ENCODE measurements at places on chromosomes 6 and 20. TPM values are rescaled to one million over a fixed set of nuclear protein-coding genes. Genes with fewer than 3 reads are reported as not detected.

DNA sequence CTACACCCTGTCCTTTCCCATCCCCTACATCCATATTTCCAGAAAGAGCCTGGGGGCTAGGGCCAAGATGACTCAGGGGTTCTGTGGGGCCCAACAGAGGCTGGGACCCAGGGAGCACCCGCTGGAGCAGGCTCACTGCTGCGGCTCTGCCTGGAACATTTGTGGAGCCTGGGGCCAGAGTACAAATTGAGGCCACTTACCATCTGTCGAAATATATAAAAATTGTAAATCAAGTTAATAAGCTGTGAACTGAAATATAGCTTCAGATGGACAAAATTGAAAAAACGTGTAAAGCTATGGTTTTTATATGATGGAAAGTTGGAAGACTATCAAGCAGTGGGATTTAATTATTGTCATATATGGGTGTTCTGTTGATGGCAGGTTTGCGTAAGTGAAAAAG, 82.9 kb upstream of the ATXN1 start:
- DNase-seq: no peak

GRCh38 chr20:57187068-57187634, 79.3 kb downstream of the BMP7 start:
- no peak for DNase-seq

GRCh38 chr6:16511040-16511660, 250.1 kb downstream of the ATXN1 start:
- DNase-seq: peak; percentile 65

- DNase-seq: peak; percentile 58
These were observed 681 bp downstream of the DIDO1 start for GRCh38 chr20:62925420-62926228.

- no peak for DNase-seq
These were observed 30.4 kb upstream of the PREX1 start for GRCh38 chr20:48858075-48858790.

- DNase-seq: no peak
These were observed 48.9 kb upstream of the EPHA7 start for GRCh38 chr6:93468291-93468690.

- no peak for DNase-seq
These were observed 11.3 kb downstream of the NPEPL1 start for GRCh38 chr20:58703765-58704371.

GRCh38 chr20:30286157-30286556, 971.3 kb upstream of the DEFB115 start:
- DNase-seq: no peak

DNA sequence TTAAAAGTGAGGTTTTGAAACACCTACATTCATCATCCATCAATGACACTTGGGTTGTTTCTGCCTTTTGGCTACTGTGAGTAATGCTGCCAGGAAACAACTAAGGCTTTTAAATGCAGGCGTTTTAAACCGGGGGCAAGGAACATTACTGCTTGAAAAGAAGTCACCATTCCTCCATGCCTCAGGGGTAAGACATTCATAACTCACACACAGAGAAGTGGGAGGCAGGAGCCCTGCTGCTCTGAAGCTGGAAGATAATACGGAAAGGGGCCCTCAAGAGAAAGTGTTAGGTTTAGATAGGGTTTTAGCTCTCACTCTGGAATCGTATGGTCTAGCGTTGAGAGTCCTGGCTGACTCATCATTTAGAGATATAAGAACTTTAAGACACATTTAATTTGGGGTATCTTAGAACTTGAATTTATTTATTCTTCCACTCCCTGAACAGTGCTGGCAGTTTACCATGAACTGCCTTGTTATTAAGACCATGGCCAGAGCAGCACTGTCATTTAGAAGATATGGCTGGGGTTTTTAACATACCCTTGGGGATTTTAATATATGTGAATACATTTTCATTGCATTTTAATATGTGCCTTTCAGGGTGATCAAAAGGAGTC, 1.8 kb downstream of the TUBB1 start:
- DNase-seq: no peak

- no peak for DNase-seq
These were observed 70.7 kb downstream of the SOBP start for GRCh38 chr6:107560657-107561056.

GRCh38 chr6:7468382-7469081, 72.9 kb upstream of the DSP start:
- DNase-seq: peak; percentile 60

DNA sequence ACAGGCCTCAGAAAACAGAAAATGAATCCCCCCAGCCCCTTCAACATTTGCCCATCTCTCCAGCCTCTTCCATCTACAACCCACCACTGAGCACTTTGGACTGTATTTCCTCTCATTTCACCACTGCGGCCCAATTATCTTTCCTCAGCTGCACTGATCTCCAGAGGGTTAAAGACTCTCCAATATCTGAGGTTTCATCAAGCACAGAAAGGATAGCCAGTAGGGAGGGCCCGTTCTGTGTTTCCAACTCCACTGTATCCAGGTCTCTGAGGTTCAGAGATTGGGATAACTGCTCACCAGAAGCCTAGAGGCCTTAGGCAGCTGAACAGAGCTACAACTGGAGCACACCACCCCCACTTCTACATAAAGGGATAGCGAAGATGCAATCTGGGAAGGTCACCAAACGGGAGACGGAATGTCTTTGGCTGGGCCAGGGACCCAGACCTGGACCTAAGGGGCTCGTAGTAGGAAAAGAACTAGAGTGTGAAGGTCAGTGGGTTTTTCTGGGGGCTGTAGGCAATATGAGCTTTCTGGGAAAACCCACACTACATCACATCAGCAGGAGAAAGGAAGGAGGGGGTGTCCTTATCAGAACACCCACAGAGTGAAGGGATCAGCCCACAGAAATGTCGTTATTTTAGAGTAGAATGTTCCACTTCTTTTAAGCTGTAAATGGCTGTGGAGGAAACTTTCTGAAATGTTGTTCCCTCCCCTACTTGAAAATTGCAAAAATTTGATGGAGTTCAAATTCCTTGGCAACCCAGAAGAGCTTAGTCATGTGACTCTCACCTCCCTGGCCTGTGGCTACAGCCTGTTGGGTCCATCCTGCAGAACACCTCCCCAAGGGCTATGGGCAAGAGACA, 7.3 kb downstream of the KCNK5 start:
- no peak for DNase-seq

DNA sequence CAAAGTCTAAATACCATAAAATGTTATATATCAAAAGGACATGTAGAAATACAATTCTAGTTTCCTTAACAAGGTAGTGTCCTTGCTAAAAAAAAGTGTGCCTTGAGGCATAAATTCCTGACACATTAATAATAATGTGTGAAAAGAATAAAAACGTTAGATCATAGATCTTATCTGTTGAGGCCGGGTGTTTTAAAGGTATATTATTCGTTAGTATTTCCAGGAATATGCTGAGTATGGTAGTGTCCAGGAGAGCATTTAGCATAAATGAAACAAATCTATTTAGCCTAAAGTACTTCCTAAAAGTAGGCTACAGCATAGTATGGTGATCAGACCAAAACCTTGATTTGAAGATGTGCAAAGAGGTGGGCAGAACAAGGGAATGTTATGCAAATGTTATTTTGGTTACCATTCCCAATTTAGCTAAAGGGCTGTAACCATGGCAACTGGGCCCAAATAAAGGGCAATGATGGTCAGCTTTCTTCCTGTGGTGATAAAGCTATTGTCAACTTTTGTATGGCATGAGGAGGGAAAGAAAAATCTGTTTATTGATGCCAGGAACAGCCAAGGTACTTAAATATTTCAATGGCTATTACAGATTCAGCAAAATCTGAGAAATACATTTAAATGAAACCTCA, 18.9 kb downstream of the MKKS start:
- DNase-seq: peak; percentile 37

DNA sequence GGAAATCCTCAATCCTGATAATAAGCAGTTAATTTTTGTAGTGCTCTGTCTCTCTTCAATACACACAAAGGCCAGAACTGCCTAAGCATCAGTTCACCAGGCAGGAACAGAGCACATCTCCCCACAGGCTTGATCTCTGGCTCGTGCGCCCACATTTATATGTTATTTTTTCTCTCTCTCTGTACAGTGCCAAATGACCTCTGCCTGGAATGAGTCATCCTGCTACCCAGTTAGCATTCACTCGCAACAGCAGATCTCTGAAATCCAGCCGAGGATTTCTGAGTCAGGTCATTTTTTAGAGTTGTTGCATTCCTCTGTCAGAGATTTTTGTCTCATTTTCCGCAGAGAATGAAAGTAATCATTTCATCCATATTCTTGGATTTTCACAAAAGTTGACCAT, 107.1 kb downstream of the COL12A1 start:
- DNase-seq: peak; percentile 88

DNA sequence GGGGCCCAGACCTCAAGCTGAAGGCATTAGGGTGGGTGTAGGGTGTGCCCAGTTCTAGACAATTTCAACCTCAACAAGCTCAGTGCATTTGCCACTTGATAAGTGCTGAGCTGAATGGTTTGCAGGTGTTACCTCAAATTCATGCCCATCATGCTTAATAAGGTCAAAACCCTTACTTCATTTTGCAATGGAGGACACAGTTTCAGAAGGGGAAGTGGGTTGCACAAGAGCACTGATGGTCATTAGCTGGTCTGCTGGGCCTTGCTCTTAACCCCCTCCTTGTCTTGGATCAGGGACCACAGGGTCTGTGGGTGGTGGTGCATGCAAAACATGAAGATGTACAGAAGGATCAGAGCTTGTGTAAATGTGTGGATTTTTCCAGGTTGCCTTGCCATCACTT, 71.0 kb upstream of the SIRPA start:
- no peak for DNase-seq

DNA sequence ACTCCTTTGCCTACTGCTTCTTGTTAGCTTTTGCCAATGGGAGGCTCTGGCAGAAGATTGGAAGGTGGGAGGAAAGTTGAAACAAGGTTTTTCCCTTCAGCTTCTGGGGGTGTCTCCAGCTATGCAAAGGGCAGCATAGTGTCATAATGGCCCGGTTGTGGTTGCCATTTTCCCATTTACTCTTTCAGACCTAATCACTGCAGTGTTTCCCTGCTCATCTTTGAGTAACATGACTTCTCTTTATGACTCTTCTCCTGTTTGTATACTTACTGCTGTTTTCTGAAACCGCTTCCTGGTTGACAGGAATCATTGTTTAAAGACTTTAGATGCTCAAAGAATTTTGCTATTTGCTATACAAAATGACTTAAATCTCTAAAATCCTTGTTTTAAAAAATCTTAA, 19.9 kb downstream of the NRN1 start:
- DNase-seq: no peak

- DNase-seq: no peak
These were observed 49.7 kb upstream of the NOP56 start for GRCh38 chr20:2602746-2603145.

DNA sequence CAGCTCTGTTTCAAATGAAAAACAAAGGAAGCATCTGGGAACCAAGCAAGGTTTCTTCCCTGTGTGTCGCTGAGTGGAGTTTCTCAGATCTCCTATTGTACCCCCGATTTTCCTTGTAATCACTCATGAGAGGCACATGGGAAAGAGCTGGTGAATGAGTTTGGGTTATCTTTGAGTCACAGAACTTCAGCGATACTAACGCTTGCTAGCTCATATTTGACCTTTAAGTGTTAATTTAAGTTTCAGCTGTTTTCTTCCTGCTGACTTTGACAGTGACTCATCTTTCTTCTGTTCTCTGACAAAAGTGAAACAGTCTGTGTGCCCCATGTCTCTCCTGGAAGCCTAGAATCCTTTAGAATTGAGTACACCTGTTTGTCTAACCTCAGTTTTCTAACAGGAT, 261.1 kb upstream of the RGS17 start:
- no peak for DNase-seq

GRCh38 chr6:106186172-106186571, 100.0 kb downstream of the PRDM1 start:
- DNase-seq: no peak

DNA sequence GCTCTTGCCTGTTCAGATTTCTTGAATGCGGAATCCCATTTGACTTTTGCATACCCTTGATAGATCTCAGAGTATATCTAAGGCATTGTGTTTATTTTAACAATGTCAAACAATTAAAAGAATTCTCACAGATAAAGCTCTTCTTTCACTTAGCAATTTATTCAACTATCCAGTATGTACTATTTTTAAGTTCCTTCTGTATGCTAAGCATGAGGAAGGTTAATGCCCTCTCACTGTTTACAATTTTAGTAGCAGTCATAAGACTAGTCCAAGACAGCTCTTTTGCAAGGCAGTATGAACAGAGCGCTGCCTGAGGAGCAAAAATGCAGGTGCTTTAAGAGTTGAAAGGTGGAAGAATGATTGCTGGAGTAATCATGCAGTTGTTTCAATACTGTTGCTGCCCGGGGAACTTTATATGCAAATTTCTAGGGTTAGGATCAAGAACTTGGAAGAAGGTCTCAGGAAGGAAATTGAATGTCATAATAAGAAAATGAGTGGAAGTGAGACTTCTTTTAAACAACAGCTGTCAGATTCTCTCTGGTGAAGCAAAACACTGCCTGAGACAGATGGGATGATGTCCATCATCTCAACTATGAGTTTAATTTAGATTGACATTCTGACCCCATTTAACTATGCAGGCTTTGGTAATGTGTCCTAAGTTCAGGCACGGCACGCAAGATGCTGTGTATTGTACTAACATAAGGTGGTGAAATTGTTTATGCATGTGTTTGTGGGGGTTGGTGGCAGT, 1303.5 kb upstream of the CITED2 start:
- DNase-seq: no peak

DNA sequence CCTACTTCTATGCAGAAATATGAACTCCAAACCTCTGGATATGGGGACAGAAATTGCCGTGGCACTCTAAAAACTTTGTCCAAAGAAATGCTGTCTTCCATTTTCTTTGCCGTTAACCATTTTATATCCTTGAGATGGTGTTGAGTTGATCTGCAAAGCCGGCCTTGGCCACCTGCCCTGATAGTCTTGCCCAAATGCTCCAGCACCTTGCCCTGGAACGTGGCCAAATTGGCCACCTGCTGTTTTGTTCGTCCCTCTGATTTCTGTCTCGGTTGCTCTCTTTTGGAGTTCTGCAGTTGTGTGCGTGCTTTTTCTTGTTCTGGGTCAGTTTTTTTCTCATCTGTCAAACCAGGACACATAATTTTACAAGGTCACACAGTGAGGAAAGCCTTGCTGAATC, 239.7 kb upstream of the GMDS start:
- DNase-seq: no peak

- no peak for DNase-seq
These were observed 197.1 kb upstream of the RGS17 start for GRCh38 chr6:153328194-153328593.

DNA sequence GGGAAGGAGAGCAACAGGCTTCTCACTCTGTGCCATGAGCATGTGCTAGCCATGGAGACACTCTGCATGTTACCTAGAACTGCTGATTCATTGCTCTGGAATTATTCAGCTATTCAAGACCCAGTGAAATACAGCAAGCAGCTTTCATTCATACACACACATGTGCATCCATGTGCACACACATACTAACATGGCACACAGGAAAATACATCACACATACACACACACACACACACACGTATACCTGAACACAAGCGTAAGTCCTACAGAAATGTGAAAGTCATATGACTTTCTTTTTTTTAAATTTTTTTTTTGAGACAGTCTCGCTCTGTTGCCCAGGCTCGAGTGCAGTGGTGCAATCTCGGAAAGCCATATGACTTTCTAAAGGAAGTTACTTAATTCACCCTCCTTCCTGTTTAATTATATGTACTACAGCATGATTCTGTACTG, 108.2 kb upstream of the NFATC2 start:
- peak; percentile 89 for DNase-seq

GRCh38 chr6:42777126-42777822, 4.6 kb upstream of the BICRAL start:
- DNase-seq: peak; percentile 85

The DAAM2 gene
- total RNA-seq: not detected

The RFX6 gene
- total RNA-seq: not detected

The CRISP2 gene
- total RNA-seq: not detected

The NRN1 gene
- not detected for total RNA-seq

The VSTM2L gene
- not detected for total RNA-seq

The NKAIN4 gene
- 5.0 TPM for total RNA-seq

The ZBTB46 gene
- 9.6 TPM for total RNA-seq

The GLP1R gene
- not detected for total RNA-seq

All from Caki2 (cell line).